ENCODE measurements at places on chromosomes 6 and 20.

GRCh38 chr20:49228676-49229075 is 9.5 kb downstream of the DDX27 start:
- no peak for DNase-seq

DNA sequence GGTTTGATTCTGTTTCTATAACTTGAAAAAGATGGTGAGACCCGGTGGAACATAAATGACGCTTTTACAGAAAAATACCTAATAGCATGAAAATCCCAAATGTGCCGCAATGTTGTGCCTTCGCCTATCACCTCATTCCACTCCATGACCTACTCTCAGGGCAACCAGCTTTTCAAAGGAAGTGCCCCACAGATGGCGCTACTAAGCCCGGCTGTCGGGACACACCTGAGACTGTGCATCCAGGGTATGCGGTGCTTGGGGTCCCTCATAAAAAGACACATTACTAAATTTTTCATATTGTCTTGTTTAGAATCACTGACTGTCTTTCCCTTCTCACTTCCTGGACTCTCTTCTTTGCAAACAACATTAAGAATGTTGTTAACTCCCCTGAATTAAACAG is 145.5 kb upstream of the RPS6KA2 start:
- no peak for DNase-seq

DNA sequence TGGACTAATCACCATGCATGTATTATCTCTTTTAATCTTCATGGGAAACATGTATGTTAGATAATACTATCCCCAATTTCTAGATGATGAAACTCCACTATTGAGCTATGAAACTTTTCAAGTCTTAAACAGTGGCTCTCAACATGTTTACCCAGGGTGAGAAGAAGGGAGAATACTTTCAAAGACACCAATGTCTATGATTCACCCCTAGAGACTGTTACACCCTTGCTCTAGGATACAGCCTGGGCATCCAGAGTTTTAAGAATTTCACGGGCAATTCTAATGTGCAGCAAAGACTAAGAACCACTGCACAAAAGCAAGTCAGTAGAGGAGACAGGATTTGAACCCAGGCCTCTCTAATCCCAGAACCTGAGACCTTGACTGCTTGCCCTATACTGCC is 47.8 kb downstream of the GFOD1 start:
- DNase-seq = no peak

DNA sequence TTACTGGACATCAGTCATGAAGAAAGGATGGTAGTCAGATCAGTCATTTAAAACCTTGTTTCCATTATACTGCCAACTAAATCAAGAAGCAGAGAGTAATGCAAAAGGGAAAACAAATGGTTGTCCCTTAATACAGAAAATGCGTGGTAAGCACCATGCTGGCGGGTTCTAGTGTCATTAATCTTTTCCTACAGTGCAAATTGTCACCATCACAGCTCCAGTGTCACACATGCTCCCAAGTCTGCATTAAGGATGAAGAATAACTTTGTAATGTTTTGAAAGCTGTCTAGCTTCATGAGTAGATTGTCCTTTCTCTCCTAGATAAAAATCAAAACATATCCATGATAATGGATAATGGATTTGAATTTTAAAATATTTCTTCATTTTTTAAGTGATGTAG is 735.6 kb downstream of the EPHA7 start:
- no peak for DNase-seq

DNA sequence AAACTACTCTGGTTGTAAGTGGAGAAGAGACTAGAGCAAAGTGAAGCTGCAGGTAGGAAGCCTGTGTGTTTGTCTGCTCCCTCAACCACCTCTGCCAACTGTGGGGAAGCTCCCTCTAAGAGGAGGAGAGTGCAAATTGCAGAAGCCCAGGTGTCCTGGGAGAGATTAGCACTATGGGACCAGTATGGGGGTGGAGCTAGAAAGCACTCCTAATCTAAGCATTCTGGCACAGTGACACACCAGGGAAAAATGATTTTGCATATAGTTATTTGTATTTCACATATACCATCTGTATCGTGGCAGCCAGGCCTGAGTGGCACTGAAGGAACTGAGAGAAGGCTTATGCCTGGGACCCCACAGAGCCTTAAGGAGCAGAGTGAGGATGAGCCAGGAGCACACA is 12.8 kb downstream of the GSTA1 start:
- DNase-seq = no peak

GRCh38 chr6:133136177-133136880 is 104.8 kb upstream of the EYA4 start:
- no peak for DNase-seq

DNA sequence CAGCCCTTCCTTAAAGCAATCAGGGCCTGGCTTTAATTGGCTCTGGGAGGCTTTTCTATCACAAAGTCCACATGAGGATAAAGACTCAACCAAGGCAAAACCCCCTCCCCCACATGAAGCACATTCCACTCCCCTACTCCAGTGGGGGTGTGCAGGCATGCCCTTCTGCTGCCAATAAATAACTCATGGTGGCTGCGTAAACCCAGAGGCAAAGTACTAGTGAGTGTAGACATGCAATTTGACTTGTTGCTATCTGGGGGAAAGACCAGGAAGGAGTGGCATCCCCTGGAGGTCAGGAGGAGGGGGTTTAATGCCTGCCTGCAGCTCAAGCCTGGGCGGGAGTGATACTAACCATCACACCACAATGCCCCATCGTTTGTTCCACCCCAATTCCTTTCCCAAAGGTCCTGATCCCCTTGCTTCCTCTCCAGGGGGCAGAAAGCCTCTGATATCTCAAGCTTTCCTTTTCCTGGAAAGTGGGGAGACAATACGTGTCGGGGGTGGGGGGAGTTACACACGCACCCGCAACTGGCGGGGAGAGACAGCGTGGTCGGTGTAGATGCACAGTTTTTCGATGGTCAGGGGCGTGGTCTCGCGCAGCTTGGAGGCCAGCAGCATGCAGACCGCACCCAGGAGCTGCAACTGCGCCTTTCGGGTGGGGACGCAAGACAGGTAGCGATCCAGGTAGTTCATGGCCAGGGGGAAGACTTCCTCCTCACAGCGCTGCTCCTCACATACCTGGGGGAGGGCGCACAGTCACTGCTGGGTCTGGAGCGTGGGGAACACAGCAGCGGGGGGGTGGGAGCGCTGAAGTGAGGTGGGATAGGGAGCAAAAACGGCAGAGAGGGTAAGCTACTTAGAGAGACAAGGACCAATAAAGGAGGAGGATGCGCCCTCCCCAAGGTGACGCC is 1.5 kb downstream of the CCND3 start:
- no peak for DNase-seq
